ENCODE measurements at places on chromosomes 6 and 20.

- no peak for DNase-seq
Measured at GRCh38 chr20:63494084-63494419, 4.8 kb downstream of the EEF1A2 start.

DNA sequence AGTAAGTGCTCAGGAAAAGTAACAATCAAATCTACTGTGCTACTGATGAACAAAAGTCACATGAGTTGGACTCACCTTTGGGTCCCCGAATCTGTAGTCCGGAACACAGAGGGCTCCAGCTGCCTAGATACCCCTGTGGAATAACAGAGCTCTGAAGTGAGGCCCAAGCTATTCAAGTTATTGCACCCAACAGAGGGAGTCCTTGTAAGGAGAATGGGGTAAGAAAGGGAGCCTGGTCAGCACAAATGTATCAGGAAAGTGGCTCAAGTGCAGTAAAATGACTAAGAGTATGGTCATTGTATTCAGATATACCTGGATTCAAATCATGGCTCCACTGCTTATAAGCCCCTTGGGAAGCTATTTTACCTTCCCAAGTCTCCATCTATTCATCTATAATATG lies 20.9 kb downstream of the EDN1 start:
- DNase-seq, result no peak

GRCh38 chr6:373031-373430 lies 18.5 kb upstream of the IRF4 start:
- no peak for DNase-seq

DNA sequence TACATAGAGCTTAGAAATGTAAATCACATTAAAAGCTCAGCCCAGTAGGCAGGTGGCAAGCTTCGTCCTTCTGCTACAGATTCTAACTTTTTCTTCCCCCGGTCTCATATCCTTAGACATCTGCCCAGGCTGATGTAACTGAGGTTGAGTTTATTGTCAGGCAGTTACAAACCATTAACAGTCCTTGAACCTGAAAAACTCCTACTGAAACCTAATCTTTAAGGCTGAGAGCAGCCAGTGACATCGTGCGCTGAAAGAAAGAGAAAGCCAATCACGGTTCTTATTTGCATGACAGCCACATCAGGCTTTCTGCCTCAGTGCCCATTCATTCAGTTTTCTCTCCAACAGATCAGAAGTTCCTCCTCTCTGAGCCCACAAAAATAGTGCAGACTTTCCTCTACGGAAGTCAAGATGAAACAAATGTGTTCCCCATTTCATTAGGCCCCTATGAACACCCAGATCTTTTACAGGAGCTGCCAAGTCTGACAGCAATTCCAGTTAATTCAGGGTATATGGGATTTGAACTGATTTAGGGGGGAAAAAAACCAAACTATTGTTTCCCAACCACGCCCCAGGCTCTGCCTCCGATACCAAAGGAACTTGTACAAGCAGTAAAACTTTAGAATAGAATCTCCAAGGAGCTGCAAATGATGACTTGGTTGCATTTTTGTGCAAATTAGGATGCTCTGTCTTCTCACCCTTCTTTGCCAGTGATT lies at the start of gene NHSL1:
Gene NHSL1 (minus strand): TSS at position 192 of the 716 bp plus-strand sequence. CDS start 204 bp downstream, outside the sequence.
- DNase-seq, result no peak

DNA sequence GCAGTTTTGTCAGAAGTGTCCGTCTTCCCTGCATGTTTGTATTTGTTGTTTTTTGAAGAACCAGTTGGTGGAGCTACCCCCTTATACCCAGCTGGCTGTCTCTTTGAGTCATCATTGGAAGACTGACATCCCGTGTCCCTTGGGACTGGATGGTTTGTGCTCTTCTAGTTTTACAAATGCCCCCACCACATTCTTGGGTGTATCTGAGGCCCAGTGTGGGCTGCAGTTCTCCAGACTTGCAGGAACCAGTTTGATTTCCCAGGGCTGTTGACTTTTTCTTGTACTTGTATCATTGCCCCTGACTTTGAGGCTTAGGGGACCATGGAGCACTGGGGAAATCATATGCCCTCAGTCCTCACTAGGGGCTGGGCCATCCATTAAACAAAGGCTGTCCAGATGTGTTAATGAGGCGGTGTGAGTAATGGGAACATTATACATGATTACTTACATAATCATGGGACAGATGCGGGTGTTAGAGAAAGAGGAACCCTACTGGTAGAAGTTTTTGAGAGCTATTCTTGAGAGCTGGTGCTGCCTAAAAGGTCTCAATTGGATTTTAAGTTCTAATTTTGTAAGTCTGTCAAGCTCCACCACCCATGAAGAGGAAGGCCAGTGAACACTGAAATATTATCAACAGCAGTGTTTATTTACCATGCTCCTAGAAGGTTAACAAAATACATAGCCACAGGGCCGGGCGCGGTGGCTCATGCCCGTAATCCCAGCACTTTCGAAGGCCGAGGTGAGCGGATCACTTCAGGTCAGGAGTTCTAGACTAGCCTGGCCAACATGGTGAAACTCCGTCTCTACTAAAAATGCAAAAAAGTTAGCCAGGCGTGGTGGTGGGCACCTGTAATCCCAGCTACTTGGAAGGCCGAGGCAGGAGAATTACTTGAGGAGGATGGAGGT lies 8.5 kb downstream of the JARID2 start:
- no peak for DNase-seq

- DNase-seq, result no peak
Measured at GRCh38 chr20:9156529-9157280, 87.8 kb downstream of the PLCB4 start.

- DNase-seq, result no peak
Measured at GRCh38 chr6:83884523-83884922, 25.0 kb downstream of the CYB5R4 start.

GRCh38 chr6:2615251-2615650 lies 135.5 kb downstream of the MYLK4 start:
- DNase-seq, result no peak

GRCh38 chr6:71262914-71263313 lies 25.7 kb upstream of the OGFRL1 start:
- DNase-seq, result no peak

DNA sequence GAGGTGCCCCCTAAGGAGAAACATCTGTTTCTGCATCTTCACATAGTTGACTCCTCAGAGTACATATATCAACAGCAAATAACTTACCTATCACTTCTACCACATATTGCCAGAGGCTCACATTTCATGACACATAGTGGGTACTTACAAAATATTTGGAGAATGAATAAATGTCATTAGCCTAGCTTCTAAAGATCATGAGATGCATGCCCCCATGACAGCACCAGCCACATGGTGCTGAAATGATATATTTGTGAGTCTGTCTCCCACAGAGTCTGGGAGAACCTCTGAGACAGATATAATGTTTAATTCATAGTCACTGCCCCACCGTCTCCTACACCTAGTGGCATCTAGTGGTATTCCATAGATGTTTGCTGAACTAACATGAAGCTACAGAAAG lies 555.6 kb downstream of the KIF16B start:
- DNase-seq, result no peak

- DNase-seq, result no peak
Measured at GRCh38 chr6:1335367-1336037, 23.6 kb downstream of the FOXQ1 start.

- no peak for DNase-seq
Measured at GRCh38 chr6:90896075-90896547, 309.2 kb upstream of the MAP3K7 start.

GRCh38 chr6:155077784-155078183 lies 82.7 kb downstream of the TIAM2 start:
- DNase-seq, result no peak

GRCh38 chr20:57325632-57326356 lies 3.8 kb upstream of the SPO11 start:
- no peak for DNase-seq

GRCh38 chr6:87074101-87074621 lies 20.7 kb downstream of the CGA start:
- DNase-seq, result no peak

DNA sequence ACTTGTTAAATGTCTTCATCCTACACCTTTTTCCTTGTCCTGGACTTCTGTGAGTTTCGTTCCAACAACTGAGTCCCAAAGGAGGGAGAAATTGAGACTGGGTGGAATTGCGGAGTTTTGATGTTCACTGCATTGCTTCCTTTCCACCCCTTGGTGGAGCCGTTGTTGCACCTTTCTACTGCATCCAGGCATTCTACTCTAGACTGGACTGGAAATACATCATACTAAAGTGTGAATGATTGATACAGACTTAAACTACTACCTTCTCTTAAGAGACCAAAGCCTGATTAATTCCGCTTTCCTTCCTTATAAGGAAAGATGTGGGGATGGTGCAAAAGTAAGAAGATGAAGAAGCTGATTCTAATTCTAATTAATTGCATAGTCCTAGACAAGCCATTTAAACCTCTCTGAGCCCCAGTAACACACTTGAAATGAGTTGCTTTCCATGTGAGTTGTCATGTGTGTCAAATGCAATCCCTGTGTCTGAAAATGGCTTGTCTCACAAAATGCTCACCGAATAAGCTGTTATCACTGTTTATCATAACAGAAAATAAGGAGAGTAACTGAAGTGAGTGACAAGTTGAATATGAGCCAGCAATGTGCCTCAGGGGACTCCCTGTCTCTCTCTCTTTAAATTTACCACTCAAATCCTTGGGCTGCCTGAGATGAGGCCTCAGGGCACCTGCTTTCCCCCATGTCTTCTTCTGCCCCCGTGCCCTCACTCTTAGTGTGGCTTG lies 338.3 kb upstream of the CHD6 start:
- DNase-seq, result no peak

- DNase-seq, result no peak
Measured at GRCh38 chr6:154715446-154715845, 17.8 kb upstream of the SCAF8 start.

GRCh38 chr20:62267543-62267942 lies 29.2 kb downstream of the OSBPL2 start:
- no peak for DNase-seq

DNA sequence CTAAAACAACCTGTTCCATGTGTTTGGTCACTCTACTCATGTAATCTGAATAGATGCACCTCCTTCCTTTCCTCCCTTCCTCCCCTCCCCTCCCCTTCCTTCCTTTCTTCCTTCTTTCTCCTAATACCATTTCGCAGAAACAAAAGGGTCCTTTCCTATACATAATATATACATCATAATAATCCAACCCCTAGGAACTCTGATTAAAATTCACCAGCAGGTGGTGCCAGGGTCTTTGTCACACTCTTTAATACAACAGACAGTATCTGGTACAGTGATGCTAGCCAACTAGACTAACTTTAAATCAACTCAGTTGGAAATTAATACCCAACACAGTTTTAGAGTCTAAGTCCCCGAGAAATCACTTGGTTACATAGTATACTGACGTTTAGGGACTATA lies 181.2 kb upstream of the SHLD1 start:
- DNase-seq, result peak; percentile 29

GRCh38 chr20:14800707-14801425 lies 463.5 kb upstream of the FLRT3 start:
- no peak for DNase-seq

- DNase-seq, result no peak
Measured at GRCh38 chr20:11529047-11529446, 388.6 kb upstream of the BTBD3 start.

GRCh38 chr6:48611332-48611731 lies 500.3 kb upstream of the PTCHD4 start:
- no peak for DNase-seq

GRCh38 chr6:47019941-47020340 lies 22.2 kb downstream of the ADGRF1 start:
- DNase-seq, result no peak
